ENCODE measurements at places on chromosomes 5 and 9. TPM values are rescaled to one million over a fixed set of nuclear protein-coding genes. Genes with fewer than 3 reads are reported as not detected.

The TMOD1 gene
- total RNA-seq: 0.55 TPM

- DNase-seq: no peak
These were observed 631.9 kb downstream of the PSAT1 start for GRCh38 chr9:78928625-78929405.

GRCh38 chr5:150412319-150413175 lies at the start of gene CD74:
TSS of gene CD74 (minus strand) at chr5:150412910. CDS start at chr5:150412749, 161 bp downstream.
- no peak for DNase-seq

- DNase-seq: peak; percentile 55
These were observed 22.4 kb downstream of the CXXC5 start for GRCh38 chr5:139670369-139671095.

The RLN2 gene
- not detected for total RNA-seq

GRCh38 chr5:159128070-159128541 lies 28.4 kb upstream of the EBF1 start:
- no peak for DNase-seq

GRCh38 chr5:134784946-134785620 lies 26.5 kb downstream of the DDX46 start:
- DNase-seq: no peak

GRCh38 chr9:706606-707459 lies 134.7 kb upstream of the DMRT1 start:
- DNase-seq: peak; percentile 75

The LHX3 gene
- not detected for total RNA-seq

DNA sequence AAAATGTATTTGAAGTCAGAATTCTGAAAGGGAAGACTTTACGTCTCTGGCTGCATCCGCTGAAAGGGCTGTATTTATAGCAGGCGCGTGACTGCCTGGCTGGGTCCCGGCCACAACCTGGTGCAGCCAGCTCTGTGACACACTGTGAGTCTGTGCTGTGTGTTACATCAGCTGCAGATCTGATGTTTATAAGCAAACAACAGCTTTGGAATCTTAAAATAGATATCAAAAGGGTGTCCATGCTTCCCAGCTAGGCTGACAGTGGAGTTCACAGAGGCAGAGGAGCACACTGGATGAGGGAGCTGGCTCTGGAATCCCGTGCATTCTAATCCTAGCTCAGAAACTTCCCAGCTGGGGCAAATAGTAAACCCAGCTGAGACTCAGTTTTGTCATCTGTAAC lies 433.4 kb upstream of the BRINP1 start:
- DNase-seq: peak; percentile 47

DNA sequence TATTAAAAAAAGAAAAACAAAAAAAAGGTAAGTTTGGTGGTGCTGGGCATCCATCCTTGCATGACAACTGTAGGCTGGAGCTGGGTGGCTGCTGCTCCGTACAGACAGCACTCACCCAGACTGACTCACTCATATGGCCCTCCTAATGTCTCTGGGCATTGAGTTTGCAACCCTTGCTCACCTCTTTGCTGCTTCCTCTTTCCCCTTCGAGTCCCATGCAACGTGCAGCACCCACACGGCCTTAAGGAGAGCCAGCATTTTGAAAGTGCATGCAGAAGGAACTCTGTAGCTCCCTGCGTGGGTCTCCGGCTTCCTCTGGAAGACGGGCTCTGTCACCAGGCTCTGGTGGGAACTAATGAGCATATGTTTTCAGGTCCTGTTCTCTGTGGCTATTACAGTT lies 60.5 kb upstream of the ENTREP1 start:
- no peak for DNase-seq

GRCh38 chr5:90170261-90170660 lies 239.3 kb downstream of the CETN3 start:
- no peak for DNase-seq

GRCh38 chr5:173916233-173916632 lies 28.1 kb downstream of the CPEB4 start:
- no peak for DNase-seq

DNA sequence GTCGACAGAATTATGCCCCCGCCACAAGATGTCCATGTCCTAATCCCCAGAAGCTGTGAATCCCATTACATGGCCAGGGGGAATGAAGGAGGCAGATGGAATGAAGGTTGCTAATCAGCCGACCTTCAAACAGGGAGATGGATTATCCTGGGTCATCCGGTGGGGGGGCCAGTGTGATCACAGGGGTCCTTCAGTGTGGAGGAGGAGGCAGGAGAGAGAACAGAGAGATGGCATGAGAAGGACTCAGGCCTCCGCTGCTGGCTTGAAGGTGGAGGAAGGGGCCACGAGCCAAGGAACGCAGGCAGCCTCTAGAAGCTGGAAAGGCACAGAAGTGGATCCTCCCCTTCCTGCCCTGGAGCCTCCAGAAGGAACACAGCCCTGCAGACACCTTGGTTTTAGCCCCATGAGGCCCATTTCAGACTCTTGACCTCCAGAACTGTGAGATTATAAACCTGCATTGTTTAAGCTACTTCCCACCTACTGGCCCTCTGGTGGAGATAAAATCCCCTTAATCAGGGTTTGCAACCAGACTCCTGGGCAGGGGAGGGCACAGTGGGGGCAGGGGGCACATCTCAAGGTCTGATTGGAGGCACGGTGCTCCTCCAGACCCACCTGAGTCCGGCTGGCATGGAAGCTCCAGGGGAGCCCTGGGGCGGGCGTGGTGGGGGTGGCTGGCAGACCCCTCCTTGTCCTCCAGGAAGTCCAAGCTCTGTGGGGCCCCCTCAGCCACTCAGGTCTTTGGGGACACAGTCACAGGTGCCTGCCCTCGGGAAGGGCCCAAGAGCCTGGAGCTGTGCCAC lies 13.8 kb downstream of the PTGES2 start:
- no peak for DNase-seq

DNA sequence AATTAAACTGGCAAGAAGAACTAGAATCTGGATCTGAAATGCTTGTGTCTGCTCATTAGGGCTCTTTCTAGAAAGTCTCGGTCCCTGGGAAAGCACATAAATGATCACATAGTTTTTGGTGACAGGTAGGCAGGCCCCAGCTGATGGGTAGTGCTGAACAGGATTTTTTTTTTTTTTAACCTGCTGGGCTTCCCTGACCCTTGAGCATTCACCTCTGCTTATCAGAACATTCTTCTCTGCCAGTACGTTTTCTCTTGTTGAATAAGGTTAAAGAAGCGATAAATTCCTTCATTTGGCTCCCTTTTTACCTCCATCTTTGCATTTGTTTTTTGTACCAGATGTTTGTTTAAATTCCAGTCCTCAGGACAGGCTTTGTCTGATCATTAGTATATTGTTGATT lies 8.8 kb downstream of the KDM4C start:
- DNase-seq: no peak

The IGFBPL1 gene
- total RNA-seq: 44.1 TPM

The TAF11L10 gene
- not detected for total RNA-seq

The CYSRT1 gene
- 1.7 TPM for total RNA-seq

DNA sequence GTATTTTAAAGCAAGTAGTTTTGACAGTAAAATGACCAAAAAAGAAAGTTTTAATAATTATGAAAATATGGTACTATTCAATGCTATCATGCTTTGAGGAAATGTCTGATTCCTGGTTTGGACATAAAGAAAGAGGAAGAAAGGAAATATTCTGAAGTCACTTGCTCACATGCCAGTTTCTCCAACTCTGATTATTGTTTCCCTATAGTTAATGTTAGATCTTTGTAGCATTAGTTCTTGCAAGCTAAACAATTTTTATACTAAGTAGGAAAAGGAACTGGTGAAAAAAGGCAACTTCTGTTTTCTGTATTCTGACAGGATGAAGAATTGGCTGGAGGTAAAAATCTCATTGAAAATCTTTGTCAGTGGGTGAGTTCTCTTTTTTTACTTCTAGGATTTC lies 119.5 kb downstream of the YTHDC2 start:
- DNase-seq: no peak

The ZNF346 gene
- total RNA-seq: 24.7 TPM

DNA sequence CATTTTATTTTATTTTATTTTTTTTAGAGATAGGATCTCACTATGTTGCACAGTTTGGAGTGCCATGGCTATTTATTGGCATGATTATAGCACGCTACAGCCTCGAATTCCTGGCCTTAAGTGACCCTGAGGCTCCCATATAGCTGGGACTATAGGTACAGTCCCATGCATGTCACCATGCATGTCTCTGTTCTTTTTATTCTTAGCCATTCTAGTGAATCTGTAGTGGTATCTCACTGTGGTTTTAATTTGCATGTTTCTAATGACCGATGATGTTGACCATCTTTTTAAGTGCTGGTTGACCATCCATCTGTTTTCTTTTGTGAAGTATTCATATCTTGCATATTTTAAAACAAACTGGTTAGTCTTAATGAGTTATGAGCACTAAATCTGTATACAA lies 76.1 kb downstream of the SLC44A1 start:
- DNase-seq: no peak

The SCGB3A2 gene
- not detected for total RNA-seq

- DNase-seq: no peak
These were observed 1.0 kb downstream of the BASP1 start for GRCh38 chr5:17218353-17219005.

- DNase-seq: no peak
These were observed 61.6 kb downstream of the CDH6 start for GRCh38 chr5:31255041-31255440.

- no peak for DNase-seq
These were observed 227.1 kb downstream of the ZSWIM6 start for GRCh38 chr5:61559146-61559545.

The OTP gene
- total RNA-seq: not detected

DNA sequence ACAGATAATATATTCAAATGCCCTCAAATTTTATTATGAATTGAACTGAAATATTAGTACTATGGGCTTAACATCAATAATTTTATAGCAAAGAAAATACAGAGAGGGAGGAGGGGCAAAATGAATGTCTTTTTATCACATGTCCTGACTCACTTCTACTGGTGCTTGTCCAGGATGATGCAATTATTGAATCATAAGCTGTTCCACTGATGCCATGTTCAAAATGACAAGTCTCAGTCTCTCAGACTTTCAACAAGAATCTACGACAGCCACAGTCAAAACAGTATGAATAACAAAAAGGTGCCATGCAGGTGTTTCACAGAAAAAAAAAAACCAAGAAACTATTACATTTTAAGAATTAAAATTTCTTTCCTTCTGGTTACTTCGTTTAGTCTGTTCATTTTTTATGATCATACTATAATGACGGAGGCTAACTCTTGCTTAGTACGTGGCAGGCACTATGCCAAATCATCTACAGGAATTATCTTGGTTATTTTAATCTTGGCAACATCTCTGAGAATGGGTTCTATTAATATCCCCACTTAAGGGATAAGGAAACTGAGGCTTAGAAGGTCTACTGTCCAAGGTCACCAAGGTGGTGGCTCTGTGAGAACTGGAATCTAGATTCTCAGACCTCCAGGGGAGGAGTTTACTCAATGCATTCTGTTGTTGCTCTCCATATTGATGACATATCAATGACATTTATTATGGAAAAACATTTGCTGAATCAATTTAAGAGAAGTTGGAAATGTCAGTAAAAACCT lies 61.5 kb downstream of the NR3C1 start:
- no peak for DNase-seq

DNA sequence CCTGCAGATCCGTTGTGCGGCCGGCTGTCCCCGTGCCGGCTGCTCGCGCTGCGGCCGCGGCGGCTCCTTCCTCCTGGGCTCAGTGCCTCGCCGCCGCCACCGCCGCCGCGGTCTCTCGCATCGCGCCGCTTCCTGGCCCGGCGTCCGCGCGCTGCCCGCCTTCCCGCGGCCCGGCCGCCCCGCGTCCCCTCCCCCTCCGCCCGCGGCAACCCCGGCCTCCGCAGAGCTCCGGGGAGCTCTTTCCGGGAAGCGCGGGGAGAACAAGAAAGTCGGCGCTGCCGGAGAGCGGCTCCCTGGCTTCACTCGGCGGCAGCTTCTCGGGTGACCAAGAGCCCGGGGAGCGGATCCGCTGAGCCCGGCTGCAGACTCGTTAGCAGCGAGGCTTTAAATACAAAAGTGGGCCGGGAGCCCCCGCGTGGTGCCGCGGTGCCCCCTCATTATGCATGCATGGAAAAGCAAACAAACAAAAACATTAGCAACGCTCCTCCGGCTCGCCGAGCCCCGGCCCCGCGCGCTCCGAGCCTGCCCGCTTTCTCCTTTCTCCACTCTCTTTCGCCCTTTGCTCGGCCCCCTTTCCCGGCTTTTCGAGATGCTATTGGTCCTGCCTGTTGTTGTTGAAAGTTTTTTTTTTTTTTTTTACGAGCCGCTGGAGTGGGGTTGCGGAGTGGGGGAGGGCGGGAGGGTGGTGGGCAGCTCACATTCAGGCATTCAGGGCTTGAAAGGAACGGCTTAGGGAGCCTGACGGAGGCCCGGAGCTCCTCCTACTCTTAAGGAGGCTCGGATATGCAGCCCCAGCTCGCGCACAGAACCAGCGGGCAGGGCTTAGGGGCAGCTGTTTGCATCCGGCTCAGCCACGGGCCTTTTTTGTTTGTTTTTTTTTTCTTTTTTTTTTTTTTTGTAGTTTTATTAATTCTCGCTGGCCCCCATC lies at the start of gene GAS1:
GAS1 (minus strand) TSS at position 361 of the 928 bp plus-strand sequence. CDS start 727 bp downstream, outside the sequence.
- peak; percentile 99 for DNase-seq

- DNase-seq: peak; percentile 16
These were observed 60.6 kb downstream of the FRMD3 start for GRCh38 chr9:83477571-83477970.

DNA sequence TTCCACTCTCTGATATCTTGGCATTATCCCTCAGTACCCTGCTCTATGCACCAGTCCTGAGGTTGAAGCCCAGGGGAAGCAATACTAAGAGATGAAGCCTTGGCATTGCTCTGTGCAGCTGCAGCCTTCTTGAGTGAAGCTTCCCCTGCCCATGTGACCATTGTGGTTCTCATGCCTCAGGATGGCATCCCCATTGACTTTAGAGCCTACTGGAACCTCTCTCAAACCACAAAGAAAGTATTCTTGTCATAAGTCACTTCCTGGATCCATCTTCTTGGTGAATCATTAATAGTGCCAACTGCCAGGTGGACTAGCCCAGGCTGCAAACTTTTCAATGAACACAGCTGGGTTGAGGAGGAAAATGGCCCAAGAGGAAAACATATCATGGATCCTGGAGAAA lies 283.9 kb upstream of the RFX3 start:
- peak; percentile 12 for DNase-seq

The F12 gene
- total RNA-seq: 6.5 TPM
